ENCODE measurements at places on chromosomes 12 and 14. TPM values are rescaled to one million over a fixed set of nuclear protein-coding genes. Genes with fewer than 3 reads are reported as not detected.

DNA sequence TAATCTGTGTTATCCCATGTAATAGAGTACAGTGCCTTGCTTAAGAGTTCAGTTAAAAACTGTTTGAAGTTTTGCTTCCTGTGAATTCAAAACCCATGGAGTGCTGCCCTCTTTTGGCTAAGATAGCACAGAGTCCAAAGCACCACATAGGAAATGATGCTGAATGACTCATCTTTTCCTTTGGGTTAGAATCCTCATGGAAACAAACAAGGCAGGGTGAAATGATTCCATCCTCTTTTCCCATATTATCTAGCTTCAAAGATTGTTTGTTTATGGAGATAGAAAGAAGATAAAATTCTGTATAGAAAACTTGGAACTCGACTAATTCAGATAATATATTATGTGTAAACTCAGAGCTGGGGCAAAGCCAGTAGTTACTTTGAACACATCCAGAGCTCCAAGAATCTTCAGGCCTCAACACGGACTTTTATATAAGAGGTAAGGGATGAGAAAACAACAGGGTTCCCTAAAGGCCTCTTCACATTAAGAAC, 87.4 kb downstream of the OTOGL start:
- peak; percentile 9 for DNase-seq

DNA sequence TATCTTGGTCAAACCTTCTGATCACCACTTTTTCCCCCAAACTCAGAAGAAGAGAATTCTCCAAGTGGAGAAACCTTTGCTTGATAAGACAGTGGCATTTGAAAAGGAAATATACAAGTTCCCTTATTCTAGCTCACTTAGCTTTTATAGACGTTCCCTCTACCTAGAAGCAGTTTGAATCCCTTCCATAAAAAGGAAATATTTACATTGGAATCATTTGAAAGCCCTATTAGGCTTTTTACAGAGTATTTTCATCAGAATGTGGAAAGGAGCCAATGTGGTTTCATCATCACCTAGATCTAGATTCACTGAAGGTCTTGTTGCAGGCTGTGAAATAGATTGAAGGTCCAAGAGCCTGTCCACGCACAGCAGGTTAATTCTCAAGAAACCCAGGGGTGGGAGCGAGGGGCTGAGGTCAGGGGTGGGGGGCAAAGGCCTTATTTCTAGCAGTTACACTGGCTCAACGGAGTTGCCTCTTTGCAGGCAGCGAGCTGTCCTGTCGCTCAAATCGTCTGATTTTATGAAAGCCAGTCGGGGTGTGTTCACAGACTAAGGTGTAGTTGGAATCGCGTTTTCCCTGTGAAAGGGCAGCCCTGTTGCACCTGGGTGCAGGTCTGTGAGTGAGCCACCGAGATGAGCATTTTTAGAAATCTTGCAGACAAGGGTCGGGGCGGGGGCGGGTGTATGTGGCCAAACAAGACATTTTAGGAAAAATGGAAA, 45.6 kb downstream of the AACS start:
- DNase-seq: no peak

- no peak for DNase-seq
Observed at GRCh38 chr12:75754141-75754540, 242.7 kb upstream of the KRR1 start.

The CDH24 gene
- polyA plus RNA-seq: 5.8 TPM

The ITFG2 gene
- polyA plus RNA-seq: 9.5 TPM

The SOAT2 gene
- not detected for polyA plus RNA-seq

GRCh38 chr14:63492391-63492790, 50.8 kb downstream of the PPP2R5E start:
- DNase-seq: peak; percentile 26

- DNase-seq: no peak
Observed at GRCh38 chr12:11107719-11108118, 15.6 kb upstream of the TAS2R43 start.

DNA sequence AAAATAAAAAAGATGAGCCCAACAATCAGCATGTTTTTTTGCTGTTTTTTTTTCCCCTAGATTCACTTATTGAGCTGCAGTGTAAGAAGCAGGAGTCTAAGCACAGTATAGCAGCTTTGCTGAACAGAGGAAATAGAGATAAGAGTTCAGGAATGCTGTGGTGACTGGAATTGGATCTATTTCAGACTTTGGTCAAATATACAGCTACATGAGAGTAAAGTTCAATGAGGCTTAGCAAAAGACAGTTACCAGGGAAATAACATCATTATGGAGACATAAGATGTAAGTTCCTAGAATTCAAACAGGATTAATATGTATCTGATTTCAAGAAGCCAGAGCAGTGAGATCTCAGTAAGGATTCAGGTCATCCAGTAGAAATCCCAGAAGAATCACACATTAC, 613.0 kb downstream of the RPS29 start:
- DNase-seq: no peak

The CDKN1B gene
- 5.5 TPM for polyA plus RNA-seq

- no peak for DNase-seq
Observed at GRCh38 chr14:96906434-96906833, 109.3 kb downstream of the VRK1 start.

- DNase-seq: no peak
Observed at GRCh38 chr14:45252366-45253069, 484 bp downstream of the MIS18BP1 start.

GRCh38 chr12:89392391-89392790, 40.1 kb upstream of the DUSP6 start:
- no peak for DNase-seq

The P3H3 gene
- polyA plus RNA-seq: 5.7 TPM

GRCh38 chr12:44774815-44775411, 101.2 kb downstream of the NELL2 start:
- DNase-seq: no peak

DNA sequence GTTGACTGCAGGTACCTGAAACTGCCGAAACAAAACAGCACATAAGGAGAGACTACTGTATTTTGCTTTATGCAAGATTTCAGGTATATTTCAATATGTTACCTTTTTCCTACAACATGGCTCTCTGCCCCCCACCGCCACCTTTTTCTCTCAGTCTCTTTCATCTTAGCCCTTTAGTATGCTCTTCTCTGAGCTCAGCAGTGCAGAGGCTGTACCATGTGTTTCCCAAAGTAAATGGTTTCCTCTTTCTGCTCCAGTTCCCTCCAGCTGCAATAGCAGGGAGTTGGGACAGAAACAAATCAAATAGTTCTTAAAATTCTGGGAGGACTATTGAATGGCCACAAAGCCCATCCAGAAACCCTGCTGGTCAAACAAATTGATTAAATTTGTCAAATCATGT, 4.3 kb downstream of the AMN1 start:
- DNase-seq: no peak

DNA sequence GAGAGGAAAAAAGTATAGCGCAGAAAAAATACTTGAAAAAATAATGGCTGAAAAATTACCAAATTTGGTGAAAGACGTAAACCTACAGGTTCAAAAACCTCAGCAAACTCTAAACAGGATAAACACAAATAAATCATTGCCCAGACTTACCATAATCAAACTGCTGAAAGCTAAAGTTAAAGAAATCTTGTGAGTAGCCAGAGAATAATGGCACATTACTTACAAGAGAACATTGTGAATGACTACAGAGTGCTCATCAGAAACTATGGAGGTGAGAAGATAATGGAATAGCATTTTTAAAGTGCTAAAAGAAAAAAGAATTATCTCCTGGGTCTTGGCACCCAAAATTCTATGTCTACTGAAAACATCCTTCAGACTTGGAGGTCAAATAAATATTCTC, 36.0 kb downstream of the ATF1 start:
- no peak for DNase-seq

DNA sequence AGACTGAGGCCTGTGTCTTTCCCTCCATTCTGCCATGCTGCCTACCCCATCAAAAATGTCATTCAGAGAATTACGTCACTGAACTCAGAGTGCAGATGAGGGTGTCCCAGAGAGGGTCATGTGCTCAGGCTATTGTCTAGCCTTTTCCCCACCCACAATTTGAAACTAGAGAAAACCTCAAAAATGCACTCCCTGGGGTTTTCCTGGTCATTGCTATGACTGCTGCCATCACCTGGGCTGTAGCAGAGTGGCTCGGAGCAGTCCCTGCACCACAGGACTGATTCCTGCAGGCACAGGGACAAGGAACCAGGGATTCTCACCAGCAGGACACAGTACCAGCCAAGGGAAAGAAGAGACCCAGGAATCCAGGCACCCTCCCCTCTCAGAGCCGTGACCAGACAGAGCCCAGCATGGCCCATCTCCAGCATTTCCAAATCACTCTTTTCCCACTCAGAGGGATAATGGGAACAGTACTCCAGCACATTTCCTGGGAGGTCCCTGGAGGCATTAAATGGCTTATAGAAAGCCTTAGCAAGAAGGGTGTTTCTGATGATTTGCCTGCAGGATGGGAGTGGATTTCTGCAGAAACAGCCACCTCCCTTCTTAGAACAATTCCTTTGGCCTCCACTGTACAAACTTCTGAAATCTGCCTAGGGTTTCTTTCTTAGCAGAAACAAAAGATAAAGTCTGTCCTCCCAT, 45.9 kb downstream of the VWF start:
- DNase-seq: no peak
